Coronary artery (tissue), 2 donors: ENCODE measurements at places on chromosomes 12 and 14.

GRCh38 chr14:103317251-103317650 lies 16.8 kb upstream of the EIF5 start:
- DNase-seq, result no peak

- no peak for DNase-seq
These were observed 213.3 kb upstream of the FKBP4 start for GRCh38 chr12:2581293-2582045.

- DNase-seq, result no peak
These were observed 41.6 kb downstream of the LRRC9 start for GRCh38 chr14:59961518-59962062.

- DNase-seq, result no peak
These were observed 33.5 kb downstream of the FZD10 start for GRCh38 chr12:130195776-130196175.

DNA sequence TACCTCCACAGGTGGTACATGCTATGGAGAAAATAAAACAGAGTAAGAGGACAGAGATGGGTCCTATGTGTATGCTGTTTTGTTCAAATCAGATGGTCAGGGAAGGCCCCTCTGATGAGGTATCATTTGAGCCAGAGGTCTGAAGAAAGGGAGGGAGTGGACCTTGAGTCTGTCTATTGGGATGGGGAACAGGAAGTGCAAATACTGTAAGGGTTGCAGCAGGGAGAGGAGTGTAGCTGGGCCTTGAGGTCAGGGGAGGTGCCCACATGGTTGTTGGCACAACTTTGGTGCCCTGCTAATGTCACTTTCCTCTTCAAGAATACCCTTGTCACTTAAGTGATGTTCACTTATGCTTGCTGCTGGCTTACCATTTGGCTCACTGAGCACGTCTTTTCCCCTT lies 83.3 kb downstream of the PRKCH start:
- no peak for DNase-seq

GRCh38 chr12:52493172-52493571 lies at the start of gene KRT6A:
Gene KRT6A, minus strand, starts transcription at chr12:52493257. Its CDS starts 69 bp downstream, at chr12:52493188.
- no peak for DNase-seq

GRCh38 chr12:6996040-6996441 lies 22.2 kb downstream of the LPCAT3 start:
- DNase-seq, result no peak

- no peak for DNase-seq
These were observed 521.5 kb downstream of the FUT8 start for GRCh38 chr14:65934070-65934435.

GRCh38 chr14:71355324-71356201 lies 448.3 kb downstream of the PCNX1 start:
- DNase-seq, result no peak

DNA sequence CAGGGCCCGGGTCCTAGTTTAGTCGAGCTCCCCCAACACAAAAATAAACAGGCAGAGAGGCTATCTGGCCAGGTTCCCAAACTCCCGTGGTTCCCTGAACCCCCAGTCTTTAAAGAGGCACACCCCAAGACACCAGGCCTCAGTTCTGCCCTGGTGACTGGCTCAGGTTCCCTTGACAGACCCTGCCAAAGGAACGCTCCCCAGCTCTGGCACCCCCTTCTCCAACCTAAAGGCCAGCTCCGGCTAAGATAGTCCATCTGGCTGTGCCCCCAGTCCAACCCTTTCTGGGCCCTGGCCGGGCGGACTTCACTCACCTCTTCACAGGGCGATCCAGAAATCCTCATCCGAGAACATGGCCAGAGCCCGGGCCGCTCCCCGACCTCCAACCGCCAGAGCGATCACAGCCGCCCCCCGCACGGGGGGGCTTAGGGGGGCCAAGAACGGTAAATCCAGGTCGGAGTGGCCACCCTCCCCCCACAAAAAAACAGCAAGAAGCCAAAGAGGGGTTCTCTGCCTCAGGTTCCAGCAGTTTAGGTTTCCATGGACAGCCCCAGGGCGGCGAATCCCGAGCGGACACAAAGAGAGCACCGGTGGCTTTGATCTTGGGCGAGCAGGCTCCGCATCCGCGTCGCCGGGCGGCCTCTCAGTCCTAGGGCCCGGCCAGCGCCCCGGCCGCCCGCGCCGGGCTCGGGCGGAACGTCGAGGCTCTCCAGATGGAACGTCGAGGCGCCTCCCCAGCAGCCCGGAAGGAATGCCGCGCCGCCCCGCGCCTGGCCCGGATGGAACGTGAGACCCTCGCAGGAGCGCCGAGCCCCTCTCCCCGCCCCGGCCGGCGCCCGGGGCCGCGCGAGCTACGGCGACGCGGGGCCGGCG lies 1.1 kb downstream of the KMT2D start:
- DNase-seq, result peak; percentile 76

DNA sequence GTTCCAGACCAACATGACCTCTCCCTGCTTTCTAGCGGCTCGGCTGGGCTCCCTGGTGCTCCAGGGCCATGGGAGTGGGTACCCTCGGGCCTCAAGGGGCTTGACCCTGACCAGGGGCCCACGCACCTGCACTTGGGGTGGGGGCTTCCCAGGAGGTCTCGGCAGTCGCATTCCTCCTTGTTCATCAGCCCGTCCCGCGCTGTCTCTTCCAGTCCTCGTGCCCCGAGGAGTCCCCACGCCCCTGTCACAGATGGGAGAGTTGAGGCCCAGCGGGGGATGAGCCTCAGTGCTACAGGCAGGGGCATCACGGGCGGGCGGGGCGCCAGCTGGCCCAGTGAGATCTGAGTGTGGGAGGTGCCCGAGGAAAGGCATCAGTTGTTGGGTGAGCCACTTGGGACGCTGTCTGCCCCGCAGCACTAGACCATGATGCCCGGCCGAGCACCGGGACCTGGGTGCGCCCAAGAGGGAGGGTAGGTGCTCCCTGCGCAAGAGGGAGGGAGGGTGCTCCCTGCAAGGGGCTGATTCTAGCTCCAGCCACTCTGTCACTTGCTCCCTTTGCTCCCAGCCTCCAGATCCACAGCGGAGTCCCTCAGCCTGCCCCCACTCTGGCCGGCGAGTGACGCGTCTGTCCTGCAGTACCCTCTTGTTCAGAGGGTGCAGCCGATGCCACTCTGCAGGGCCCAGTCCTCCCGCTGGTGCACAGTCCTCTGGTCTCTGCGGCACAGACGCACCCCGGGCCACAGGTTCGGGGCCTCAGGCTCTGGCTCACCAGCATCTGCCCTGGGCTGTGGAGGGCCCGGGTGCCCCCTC lies 23.8 kb downstream of the MMP17 start:
- no peak for DNase-seq

DNA sequence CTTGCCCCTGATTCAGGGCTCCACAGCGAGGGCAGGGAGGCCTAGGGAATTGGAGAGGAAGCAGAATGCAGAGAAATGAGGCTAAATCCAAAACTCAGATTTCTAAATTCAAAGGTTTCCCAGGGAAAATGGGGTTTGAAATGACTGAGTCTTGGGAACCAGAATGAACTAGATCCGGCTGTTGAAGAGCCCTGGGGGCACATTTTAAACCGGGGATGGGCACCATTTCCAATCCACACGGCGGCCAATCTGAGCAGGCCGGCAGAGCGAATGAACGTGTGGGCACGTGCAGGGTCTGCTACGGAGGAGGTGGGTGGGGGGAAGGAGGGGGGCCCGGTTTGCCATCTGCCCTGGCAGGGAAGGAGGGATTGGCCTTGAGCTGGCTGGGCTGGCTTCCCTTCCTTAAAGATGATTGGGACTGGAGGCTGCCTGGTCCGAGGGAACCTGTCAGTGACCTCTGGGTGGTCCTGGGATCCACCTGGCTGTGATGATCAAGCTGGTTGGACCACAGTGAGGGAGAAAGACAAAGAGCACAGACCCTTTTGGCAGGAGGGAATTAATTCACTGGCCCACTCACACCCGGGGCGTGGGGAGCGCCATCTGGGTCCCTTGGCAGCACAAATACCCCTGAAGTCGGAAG lies 161.0 kb downstream of the RBM19 start:
- no peak for DNase-seq

DNA sequence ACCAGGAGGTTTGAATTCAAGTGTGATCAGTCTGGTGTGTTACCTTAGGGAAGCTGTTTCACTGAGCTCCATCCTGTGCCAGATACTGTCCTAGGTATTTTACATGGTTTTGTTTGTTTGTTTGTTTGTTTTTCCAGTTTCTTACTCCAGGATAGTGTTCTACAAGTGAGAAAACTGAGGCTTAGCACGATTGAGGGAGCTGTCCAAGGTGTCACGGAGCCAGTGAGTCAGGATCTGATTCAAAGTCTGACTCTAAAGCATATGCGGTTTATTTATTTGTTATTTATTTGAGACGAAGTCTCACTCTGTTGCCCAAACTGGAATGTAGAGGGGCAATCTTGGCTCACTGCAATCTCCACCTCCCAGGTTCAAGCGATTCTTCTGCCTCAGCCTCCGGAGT lies 79.7 kb upstream of the GNG2 start:
- no peak for DNase-seq

DNA sequence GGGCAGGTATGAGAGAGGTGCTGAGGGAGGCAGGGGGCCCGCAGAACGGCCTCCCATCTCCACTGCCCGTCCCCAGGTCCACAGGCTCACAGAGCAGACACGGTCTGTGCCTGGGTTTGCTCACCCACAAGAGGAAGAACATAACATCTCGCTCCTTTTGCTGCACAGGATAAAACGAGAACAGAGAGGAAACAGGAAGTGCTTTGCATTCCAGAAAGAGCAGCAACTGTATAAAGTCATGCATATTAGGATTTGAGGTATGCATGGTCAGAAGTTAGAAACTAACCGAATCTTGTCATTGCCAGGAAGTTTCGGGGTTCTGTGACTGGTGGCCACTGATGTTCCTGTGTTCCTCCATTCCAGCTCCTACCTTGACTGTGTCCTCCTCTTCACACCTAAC lies 25.0 kb downstream of the NTF3 start:
- DNase-seq, result no peak

DNA sequence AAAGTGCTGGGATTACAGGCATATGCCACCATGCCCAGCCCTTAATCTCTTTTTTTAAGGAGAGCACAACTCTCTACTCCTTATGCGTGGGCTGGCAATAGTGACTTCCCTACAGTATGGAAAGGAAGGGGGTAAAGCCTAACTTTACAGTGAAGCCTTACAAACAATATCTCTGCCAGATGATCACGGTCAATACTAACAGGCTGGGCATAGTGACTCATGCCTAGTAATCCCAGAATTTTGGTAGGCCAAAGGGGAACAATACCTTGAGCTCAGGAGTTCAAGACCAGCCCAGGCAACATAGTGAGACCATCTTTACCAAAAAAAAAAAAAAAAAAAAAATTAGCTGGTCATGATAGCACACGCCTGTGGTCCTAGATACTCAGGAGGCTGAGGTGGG lies 5.6 kb downstream of the PYM1 start:
- DNase-seq, result no peak

- no peak for DNase-seq
These were observed 4.6 kb upstream of the KRT2 start for GRCh38 chr12:52656616-52657015.

- no peak for DNase-seq
These were observed 155.4 kb downstream of the TMX1 start for GRCh38 chr14:51395361-51395849.

- no peak for DNase-seq
These were observed 172.4 kb upstream of the CAND1 start for GRCh38 chr12:67096533-67097318.

DNA sequence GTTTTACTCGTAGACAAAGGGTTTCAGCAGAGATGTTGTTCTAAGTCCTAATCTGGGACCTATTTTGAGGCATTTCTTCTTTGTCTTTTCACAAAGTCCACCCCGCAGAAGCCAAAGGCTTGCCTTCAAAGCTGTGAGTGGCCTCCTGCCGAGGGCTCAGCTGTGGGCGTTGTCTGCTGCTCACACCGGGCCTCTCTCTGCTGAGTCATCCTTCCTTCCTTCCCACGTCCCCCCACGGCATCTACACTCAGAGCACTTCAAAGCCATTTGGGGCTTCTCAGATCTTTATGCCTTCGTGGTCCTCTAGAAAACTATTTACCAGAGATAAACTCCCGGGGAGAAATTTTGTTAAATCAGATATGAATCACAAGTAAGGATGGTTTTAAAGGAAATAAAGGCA lies 115.9 kb upstream of the TMPO start:
- DNase-seq, result no peak

DNA sequence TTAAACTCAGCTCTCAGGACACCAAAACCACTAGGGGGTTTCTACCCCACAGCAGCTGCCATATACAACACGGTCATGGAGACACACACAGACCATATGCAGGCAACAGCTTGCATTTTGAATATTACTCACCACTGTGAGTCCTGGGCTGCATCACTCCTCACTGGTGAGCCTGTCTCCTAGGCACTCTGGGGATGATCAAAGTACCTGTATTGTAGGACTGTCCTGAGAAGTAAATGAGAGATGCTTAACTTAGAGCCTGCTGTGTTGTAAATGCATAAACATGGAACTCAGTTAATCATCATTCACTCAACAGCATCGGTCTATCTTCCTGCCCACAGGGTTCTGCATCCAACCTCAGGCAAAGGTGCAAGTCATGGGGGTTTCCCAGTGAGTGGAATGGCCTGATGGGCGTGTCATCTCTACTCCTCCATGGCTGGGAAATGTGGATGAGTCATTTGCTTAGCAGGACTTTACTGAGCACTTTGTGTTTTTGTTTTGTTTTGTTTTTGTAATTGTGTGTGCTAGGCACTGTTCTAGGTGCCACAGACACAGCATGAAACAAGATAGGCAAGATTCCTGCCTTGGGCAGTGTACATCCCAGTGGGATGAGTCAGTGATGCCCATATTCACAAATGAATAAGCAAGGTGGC lies 1141.2 kb upstream of the TMEM132C start:
- no peak for DNase-seq

DNA sequence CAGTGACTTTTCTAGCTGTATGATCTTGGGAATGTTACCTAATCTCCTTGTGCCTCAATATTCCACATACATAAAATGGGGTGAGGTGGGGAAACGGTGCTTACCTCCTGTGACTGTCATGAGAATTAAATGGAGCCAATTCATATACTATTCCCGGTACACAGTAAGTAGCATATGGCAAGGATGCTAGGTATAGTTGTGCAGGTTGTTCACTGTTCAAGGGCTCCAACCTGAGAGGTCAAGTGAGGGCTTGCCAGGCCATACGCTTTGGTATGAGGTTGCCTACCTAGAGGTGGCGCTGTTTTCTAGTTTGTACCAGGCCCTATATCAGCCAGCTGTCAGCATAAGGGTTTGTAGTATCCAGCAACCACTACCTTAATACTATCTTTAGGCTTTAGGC lies 3.6 kb upstream of the BATF start:
- no peak for DNase-seq

DNA sequence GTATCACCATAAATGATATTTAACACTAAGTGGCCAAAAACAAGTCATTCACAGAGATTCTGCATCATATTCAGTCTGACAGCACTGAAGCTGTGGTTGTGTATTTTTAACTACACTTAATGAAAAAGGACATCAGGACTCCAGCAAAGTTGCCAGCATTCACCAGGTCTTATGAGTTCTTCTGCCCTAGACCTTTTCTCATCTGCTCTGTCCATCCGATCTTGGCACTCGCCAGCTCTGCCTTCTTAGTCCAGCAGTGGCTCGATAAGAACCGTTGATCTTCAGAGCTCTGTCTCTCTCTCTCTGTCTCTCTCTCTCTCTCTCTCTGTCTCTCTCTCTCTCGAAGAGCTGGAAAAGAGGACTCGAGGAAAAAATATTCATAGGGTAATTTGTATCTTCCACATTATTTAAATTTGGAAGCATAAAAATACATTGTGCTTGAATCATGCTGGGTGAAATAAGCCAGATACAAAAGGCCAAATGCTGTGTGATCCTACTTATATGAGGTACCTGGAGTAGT lies 232.2 kb downstream of the FBXL14 start:
- no peak for DNase-seq

GRCh38 chr12:52651726-52652261 lies at the start of gene KRT2:
Gene KRT2, minus strand, starts transcription at chr12:52652211. Its CDS starts 69 bp downstream, at chr12:52652142.
- peak; percentile 58 for DNase-seq

GRCh38 chr14:53696217-53696965 lies 260.2 kb downstream of the BMP4 start:
- DNase-seq, result no peak

- no peak for DNase-seq
These were observed 25.8 kb downstream of the SLC39A9 start for GRCh38 chr14:69424149-69424923.
